MM.1S (cell line): ENCODE measurements at places on chromosomes 1 and 21.

DNA sequence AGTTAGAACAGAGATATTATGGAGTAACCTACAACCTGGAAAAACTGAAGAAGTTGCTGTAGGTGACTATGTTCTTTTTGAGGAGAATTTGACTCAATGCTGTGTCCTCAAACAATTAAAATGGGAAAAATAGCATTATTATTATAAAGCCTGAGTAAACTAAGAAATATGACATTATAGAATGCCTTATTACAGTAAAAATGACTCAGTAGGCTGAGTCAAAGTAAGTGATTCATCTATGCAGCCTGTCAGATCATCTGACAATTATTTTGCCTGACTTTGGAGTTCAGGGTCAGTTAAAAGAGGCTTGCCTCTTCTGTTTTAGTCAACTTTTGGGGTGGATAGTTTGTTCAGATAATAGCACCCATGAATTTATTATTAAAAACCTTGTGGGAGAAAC lies 150.8 kb upstream of the PTGFR start:
- DNase-seq = no peak

GRCh38 chr1:207933205-207933800 lies 22.4 kb upstream of the CD34 start:
- no peak for DNase-seq

DNA sequence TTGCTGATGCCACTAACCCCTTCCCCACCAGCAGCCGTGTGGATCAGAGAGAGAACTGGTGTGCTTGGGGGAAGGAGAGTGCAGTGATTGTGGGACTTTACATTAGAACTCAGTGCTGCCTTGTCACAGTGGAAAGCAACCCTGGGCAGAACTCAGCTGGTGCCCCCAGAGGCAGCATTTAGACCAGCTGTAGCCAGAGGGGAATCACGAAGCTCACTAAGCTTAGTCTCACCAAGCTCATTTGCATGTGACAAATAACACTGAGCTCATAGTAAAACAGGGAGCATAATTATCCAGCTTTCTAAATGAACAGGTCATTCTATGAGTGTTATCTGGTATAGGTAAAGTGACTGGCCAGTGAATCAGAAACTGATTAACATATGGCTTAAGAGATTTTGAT lies 9.8 kb upstream of the SMAP2 start:
- DNase-seq = no peak

DNA sequence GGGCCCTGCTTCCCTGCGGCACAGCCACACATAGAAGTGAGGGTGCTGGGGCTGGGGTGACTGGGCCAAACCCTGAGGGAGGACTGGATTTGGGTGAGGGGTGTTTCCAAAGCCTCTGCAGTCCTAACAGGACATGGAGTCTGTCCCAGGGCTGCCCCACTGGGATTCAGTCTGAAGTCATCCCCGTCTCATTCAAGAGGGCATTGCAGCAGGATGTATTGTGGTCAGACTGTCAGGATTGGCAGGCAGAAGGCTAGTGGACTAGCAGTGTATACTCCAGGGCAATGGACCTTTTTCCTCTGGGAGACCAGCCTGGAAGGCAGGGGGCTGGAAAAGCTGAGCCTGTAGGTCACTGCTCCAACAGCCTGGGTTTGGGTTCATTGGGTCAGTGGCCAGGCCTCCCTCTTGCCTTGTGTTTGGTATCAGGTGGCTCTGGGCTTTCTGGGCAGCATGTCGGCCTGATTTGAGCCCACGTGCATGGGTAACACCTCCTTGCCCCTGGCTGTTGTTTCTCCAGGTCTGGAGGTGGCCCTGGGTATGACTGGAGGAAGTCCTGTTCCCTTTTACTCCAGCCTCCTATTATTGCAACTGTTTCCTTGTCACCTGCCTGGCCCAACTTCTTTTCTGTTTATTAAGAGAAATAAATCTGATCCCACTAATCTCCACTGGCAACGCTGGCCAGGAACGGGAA lies 41.0 kb upstream of the SYNC start:
- no peak for DNase-seq

GRCh38 chr1:14233510-14233909 lies 365.0 kb upstream of the KAZN start:
- no peak for DNase-seq

- DNase-seq = no peak
These were observed 10.6 kb downstream of the THBS3 start for GRCh38 chr1:155196893-155197638.

- no peak for DNase-seq
These were observed 1.3 kb upstream of the ZP4 start for GRCh38 chr1:237891979-237892378.

DNA sequence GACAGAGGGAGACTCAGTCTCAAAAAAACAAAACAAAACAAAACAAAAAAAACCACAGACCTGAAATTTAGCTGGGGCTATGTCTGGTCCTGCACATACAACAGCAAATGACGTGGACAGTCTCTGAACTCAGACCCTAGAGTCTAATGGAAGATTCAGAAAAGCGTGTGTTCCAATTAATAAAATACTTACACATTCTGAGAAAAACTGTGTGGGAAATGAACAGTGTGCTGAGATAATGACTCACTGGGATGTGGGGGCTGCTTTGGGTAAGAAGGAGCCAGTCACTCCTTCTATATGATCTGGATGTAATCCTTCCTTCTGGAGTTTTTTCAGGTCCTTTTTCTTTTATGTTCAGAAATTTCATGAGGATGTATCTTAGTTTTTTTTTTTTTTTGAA lies 29.4 kb downstream of the CLDN14 start:
- DNase-seq = no peak
